ENCODE measurements at places on chromosomes 3 and 15. TPM values are rescaled to one million over a fixed set of nuclear protein-coding genes. Genes with fewer than 3 reads are reported as not detected.

Gene ZBED2
- total RNA-seq = not detected

Gene SLC9C1
- not detected for total RNA-seq

Gene CD86
- total RNA-seq = not detected

Gene NPHP3
- 21.4 TPM for total RNA-seq

- no peak for DNase-seq
Observed at GRCh38 chr3:6737630-6738029, 123.3 kb upstream of the GRM7 start.

DNA sequence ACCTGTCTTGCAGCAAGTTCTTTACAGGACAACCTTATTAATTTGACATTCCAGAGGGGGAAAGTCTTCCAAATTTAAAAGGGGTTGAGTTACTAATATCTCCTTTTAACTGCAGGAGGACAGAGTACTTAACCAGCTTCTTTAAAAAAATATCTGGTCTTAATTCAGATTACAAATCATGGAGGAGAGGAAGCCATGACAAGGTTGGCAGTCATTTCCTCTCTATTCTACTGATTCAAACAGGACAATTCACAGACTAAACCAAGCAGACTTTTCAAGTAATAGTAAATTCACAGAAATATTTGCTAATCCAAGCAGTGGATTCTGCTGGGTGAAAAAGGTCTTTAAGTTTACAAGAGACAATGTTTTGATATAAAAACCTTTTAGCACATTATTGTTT is 185.3 kb downstream of the CFAP20DC start:
- DNase-seq = no peak

DNA sequence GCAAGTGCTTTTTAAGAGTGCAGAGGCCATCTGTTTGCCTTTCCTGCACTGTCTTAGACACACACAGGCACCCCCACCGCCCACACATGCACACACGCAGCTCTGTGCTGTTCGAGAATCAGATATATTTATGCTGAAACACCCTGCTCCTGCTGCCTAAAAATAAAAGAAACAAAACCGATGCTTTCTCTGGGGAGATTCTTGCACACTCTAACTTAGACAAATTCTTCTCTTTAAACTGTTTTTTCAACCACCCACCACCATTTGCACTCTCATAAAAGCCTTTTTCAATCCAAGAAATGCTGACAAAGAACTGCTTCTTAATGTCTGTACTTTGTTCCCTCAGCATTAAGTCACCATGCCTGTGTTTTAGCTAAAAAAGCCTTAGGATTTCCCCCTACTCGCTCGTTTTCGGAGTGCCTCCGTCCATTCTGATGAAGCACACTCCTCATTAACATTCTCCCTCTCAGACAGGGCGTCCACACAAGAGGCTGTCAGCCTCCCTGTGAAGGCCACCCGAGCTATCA is 26.2 kb downstream of the SLC12A8 start:
- no peak for DNase-seq

- DNase-seq = no peak
Observed at GRCh38 chr3:188437926-188438325, 284.0 kb downstream of the LPP start.

DNA sequence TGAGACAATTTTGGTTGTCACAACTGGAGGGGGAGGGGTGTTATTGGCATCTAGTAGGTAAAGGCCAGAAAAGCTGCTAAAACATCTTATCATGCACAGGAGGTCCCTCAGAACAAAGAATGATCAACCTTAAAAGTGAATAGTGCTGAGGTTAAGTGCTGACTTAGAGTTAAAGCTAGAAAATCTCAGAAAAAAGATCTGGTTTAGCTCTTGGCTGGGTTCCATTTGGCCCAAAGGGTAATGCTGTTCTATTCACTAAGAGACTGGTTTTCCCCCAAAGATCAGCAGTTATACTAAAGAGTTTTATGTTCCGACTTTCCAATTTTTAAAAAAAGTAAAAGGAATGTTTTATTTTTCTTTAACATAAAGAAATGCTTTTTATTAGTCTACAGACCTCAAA is 15.6 kb downstream of the DCBLD2 start:
- peak; percentile 82 for DNase-seq

DNA sequence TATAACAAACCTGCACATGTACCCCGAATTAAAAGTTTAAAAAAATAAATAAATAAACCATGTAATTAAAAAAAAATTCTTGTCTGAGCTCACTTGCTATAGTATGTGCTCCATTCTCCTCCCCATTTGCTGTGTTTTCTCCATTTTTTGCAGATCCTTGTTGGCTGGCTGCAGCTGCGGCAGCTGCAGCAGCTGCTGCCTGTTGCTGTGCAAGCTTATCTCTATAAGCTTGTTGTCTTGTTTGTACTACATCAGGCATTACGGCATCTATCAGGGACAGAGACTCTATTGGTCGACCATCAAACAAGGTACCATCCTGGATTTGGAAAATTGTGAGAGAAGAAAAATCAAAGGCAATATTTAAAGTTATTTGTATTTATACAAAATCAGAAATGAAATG is 145.9 kb downstream of the TBL1XR1 start:
- no peak for DNase-seq

DNA sequence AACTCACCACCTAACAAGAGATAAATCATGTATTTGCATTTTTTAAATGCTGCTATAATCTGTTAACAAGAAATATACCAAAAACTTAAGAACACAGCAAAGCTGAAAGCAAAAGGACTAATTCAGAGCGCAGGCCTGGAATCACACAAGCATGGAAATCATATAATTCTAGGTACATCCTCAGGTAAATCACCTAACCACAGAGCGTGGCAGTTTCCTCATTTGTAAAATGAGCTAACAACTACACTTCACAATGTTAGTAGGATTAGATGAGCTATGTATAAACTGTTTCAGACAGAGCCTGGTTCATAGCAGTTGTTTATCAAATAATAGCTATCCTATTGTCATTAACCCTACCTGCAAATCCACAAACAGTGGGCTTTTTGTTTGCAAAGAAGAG is 146.4 kb downstream of the ERC2 start:
- DNase-seq = no peak

- peak; percentile 100 for DNase-seq
Observed at GRCh38 chr3:159765030-159765859, 223.4 kb upstream of the IL12A start.

GRCh38 chr3:112793326-112794081 is 53.2 kb downstream of the CD200R1L start:
- DNase-seq = no peak
